HTR-8/SVneo (cell line): ENCODE measurements at places on chromosomes 13 and 19.

DNA sequence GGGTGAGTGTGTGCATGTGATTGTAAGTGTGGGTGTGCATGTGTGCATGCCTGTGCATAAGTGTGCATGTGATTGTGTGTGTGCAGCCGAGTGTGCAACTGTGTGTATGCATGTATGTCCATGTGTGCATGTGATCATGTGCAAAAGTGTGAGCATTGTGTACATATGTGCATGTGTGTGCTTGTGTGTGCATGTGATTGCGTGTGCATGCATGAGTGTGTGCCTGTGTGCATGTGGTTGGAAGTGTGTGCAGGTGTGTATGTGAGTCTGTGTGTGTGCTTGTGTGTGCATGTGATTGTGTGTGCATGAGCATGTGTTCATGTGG, 3.5 kb downstream of the PODNL1 start:
- DNase-seq, result no peak

GRCh38 chr13:59679254-59679653, 484.5 kb downstream of the DIAPH3 start:
- no peak for DNase-seq

GRCh38 chr13:28552288-28552687, 57.4 kb upstream of the FLT1 start:
- no peak for DNase-seq

- peak; percentile 6 for DNase-seq
Observed at GRCh38 chr13:32734511-32734910, 148.3 kb downstream of the PDS5B start.

DNA sequence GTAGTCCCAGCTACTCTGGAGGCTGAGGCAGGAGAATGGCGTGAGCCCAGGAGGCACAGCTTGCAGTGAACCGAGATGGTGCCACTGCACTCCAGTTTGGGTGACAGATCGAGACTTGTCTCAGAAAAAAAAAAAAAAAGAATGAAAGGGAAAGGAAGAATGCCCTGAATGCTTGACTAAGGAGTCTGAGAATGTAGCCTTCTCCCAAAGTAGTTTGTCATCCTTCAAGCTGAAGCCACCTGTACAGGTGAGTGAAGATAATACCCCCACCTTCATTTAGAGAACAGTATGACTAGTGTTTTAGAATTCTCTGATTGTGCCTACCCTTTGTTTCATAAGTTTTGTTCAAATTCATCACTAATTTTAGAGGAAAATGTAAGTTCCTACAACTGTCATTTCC, 5.9 kb downstream of the RCBTB1 start:
- no peak for DNase-seq

DNA sequence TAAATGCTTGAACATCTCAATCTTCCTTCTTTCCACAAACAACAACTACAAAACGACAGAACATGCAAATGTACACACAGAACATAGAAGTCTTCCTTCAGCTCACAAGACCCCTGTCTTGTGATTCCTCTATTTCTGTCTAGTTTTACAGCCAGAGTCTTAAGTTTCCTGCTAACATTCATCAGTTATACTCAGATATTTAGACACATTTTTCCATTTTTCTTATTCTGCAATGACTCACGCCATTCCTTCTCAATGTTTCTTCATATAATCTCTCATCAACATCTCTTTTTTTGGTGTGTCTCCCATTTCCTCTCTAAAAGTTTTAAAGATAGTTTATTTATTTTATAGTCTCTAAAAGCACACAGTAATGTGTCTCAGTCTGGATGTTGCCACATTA, 1872.9 kb upstream of the PCDH20 start:
- no peak for DNase-seq

DNA sequence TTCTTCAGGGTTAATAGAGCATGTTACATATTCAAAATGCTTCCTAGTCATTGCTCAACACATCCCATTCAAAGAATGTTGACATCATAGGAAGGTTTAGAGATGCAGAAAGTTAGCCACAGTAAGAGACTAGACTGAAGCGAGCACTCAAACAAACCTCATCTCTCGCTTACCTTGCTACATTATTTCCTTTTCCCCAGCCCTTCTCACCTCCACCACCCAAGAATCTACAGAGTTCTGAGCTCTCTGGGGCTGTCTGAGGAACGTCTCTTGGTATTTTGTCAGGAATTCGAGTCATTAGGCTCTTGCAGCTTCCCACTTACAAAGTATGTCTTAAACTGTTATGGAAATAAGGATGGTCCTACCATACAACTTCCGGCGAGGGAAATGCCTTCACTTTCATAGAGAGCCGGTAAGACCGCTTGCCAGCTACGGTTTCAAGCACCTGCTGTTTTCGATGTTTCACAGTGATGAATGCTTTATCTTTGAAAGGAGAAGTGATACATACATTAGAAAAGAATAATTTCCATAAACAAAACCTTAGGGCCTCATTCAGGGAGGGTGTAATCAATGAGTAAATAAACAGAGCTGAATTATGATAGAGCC, 65.1 kb downstream of the FLT1 start:
- DNase-seq, result no peak

DNA sequence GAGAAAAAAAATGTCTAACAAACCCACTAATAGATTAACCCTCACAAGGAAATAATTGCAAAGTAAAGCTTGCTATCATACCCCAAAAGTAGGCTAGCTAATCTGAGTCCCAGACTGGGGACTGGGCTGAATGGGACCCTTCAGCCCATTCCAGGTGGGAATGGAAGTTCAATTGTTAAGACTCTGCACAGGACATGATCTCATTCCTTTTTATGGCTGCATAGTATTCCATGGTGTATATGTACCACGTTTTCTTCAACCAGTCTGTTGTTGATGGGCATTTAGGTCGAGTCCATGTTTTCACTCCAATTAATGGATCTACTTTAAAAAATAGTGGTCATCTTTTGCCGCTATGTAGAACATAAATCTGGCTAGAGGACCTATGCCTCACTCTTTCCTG, 17.9 kb downstream of the OR7A5 start:
- no peak for DNase-seq

GRCh38 chr19:31421856-31422255, 72.6 kb upstream of the TSHZ3 start:
- DNase-seq, result no peak

GRCh38 chr19:16594681-16595091, 22.5 kb upstream of the SLC35E1 start:
- no peak for DNase-seq

GRCh38 chr19:21328406-21328805, 804 bp downstream of the ZNF708 start:
- no peak for DNase-seq

DNA sequence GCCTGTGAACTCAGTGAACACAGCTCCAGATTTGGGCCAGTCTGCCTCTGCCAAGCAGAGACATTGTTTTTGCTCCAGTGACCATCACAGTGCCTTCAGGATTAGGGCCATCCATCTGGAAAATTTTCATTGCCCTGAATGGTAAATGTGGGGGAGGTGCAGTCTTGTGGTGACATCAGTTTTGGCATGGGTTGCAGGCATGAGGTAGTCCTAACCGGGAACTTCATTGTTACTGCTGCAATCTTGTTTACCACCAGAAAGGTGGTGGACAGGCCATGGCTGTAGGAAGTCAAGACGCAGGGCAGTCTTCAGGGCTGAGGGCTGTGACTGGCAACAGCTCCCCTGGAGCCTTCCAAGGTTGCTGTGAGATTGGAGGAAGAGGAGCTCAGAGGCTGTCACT, 55.2 kb downstream of the SPATA13 start:
- no peak for DNase-seq

GRCh38 chr19:10364644-10365043, 15.7 kb downstream of the TYK2 start:
- no peak for DNase-seq

GRCh38 chr19:46802152-46802551, 13.8 kb upstream of the SLC1A5 start:
- no peak for DNase-seq

- DNase-seq, result no peak
Observed at GRCh38 chr19:40223135-40223822, 3.2 kb downstream of the CCNP start.

DNA sequence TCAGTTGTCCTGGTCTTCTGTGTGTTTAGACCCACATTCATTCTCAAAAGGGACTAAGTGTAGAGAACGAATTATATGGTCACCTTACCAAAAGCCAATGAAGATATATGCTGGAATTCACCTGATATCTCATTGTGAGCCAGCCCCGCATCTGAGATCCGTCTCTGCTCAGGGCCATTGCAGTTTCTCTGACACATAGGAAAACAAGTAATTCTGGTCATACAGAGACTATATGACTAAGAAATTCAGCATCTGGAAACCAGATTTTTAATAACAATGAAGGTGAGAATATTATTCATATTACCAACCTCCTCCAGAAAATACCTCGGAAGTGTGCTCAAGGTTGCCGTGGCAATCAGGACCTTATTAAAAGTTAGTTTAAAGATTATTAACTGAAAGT, 278.6 kb upstream of the EDNRB start:
- no peak for DNase-seq

DNA sequence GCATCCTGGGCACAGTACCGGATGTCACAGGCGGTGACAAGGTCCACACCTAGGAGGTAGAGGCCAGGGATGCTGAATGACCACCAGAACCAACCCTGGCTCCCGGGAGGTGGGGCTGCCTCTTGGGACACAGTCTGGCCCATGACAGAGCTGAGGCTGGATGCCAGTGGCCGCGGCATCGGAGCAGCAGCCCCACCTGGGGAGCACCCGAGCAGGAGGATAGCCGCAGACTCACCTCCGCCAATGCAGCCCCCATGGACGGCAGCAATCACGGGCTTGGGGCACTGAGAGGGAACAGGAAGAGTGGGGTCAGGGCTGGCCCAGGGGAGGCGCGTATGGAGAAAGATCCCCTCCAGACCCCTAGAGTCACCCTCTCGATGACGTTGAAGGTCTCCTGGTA, 4.3 kb upstream of the LGALS4 start:
- DNase-seq, result no peak
